ENCODE measurements at places on chromosomes 5 and 9.

DNA sequence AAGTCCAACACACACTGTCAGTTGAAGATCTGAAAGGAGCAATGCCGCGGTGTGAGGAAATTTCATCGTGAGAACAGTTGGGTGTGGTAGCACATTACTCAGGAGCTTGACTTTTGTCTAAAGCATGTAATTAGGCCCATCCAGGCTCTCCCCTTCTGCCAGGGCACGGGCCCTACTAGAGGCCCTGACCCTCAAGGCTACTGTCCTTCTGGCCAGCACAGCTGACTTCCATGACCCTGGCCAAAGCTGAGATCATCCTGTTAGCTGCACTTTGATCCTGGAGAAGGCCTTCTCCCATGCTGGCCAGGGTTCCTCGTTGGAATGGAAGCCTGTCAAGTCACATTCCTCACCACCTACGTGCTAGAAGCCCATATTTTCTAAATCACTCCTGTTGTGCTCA lies 77.8 kb upstream of the SLC1A3 start:
- DNase-seq: peak; percentile 58

GRCh38 chr5:50666261-50667022 lies at the start of gene PARP8:
PARP8 (plus strand) TSS chr5:50666637; CDS start chr5:50667096, 459 bp downstream.
- DNase-seq: peak; percentile 87

- no peak for DNase-seq
Observed at GRCh38 chr9:117135501-117136098, 279.3 kb downstream of the ASTN2 start.

GRCh38 chr9:93071464-93071863 lies 13.0 kb downstream of the SUSD3 start:
- DNase-seq: no peak

DNA sequence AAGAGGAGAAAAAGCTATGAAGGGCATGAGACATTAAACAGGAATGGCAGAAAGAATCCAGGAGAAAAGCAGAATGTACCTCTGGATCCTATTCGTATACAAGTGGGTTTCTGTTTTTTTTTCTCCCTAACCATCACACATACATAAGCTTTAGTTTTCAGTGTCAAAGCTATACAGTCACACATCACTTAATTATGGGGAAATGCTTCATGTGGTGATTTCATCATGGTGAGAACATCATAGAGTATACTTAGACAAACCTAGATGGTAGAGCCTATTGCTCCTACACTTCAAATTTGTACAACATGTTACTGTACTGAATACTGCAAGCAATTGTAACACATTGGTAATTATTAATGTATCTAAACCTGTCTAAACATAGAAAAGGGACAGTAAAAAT lies 290.6 kb downstream of the AOPEP start:
- no peak for DNase-seq

- DNase-seq: peak; percentile 76
Observed at GRCh38 chr5:10479154-10479721, 37.6 kb downstream of the ROPN1L start.

GRCh38 chr5:115557667-115558387 lies 13.3 kb upstream of the FEM1C start:
- no peak for DNase-seq

- peak; percentile 70 for DNase-seq
Observed at GRCh38 chr5:54309691-54310432, 511 bp downstream of the ARL15 start.

All from islet precursor cell (in vitro differentiated cells).